Stimulated activated CD4-positive, alpha-beta T cell treated with anti-CD3 and anti-CD28 coated beads, TNF-alpha, amount 100 ng/mL, for 4 hours (primary cell): ENCODE measurements at places on chromosomes 13 and 19.

GRCh38 chr19:35344511-35345031 is 3.1 kb upstream of the FFAR1 start:
- no peak for DNase-seq

DNA sequence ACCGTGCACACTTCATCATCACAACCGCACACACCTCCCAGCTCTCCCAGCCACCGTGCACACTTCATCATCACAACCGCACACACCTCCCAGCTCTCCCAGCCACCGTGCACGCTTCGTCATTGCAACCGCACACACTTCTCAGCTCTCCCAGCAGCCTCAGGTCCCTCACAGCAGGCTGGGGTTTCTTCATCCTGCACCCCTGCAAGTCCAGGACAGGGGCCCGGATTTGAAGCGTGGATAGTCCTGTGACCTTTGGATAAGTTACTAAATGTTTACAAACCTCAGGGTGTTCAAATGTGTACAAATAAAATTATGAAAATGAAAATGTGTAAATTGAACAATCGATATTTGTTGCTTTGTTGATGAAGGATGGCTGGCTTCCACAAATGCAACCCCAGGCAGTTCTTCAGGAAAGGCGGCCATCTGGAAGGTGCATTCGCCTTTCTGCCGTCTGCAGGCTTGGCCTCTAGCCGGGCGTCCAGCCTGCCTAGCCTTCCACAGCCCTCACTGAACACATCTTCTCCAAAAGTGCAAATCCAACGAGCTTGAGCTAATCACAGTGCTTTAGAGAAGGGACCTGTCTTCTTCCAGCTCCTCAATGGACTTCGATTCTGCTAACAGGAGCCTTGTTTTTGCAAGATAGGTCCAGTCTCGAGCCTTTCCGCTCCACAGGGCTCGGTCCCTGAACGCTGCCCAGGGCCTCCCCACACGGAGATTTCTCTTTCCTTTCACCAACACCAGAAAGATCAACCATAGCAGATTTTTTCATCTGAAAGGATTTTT is 74.2 kb downstream of the SPACA7 start:
- no peak for DNase-seq

- DNase-seq = no peak
Measured at GRCh38 chr13:65112123-65112522, 2118.0 kb downstream of the PCDH9 start.

DNA sequence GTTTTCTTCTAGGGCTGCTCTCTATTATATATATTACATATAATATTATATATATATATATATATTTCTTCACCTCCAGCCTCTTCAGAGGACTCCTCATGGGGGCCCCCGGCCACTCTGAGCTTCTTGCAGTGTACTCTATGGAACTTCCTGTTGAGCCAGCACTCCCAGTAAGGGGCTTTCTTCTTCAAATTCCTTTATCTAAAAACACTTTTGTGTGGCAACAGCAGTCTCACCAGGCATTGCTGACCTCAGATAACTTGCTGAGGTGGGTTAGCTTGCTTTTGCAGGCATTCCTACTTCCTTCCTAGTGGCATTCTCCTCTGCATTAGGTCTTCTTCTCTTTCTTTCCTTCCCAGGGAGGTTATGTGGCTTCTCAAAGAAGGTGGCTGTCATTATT is 381.5 kb downstream of the MYO16 start:
- DNase-seq = no peak

DNA sequence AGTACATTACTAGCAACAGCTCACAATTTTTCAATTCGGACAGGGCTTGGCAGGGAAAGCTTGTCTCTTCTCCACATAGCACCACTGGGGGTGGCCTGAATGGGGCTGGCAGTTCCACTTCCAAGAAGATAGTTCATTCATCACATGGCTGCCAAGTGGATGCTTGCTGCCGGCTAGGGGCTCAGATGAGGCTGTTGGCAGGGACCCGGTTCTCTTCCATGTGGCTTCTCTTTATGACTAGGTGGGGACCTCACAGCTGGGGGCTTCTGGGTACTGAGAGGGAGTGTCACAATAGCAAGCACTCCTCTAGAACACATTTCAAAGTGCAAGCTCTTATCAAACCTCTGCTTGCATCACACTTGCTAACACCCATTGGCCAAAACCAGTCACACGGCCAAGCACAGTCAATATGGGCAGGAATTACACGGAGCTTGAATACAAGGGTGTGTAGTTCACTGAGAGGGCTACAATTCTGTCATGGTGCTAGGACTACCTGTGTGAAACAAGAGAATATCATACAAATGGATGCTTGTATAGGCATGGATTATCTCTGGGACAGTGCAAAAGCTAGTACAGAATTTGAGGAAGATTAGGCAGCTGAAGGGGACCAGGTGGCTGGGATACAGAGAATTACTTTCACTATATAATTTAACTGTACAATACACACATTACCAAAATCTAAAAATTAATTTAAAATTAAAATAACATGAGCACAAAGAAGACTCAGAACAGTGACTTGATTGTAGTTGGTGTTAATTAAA is 32.3 kb downstream of the ATP7B start:
- DNase-seq = no peak

DNA sequence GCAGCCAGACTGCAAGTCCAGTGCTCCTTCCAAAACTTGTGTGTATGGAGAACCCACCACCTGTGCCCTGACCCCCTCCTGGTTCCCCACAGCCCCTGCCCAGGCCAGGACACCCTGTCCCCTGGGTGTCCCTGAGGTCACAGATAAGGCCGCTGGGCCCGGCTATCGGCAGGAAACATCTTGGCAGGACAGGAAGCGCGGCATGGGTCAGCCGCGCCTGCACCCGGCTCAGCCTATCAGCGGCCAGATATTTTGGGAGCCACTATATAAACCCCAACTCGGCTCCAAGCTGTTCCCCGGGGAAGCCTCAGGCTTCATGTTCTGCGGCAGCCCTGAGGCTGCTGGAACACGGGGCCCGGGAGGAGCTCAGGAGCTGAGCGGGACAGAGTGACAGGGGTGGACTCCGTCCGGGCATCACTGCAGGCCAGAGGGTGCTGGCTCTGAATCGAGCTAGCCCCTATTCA is 60.8 kb downstream of the AP1M1 start:
- no peak for DNase-seq

DNA sequence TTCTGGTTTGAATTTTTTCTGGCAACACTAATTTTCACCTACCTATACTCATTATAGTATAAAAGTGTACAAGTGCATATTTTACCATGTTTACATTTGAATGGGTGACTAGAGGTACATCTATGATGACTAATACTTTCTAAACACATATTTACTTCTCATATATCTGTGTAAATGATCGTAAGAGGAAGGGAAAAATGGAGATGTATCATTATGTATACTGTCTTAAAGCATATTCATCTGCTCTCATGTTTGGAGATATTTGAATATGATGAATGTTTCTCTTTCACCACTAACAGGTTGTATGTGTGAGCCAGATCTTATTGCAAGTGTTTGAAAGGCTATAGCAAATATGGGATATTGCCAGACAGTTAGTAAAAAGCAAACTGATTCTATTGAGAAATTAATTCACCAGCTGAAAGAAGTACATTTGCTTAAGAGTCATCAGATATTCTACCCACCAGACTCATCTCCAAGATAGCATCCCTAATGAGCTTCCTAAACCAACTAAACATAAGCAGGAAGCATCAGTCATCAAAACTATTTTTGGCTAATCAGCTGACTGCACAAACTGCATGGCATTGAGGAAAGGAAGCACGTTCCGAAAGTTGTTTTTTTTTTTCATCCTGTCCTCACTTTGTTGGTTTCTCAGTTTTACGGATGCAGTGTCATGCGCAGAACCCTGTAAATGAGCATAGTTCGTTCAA is 738.2 kb downstream of the GPC5 start:
- no peak for DNase-seq

DNA sequence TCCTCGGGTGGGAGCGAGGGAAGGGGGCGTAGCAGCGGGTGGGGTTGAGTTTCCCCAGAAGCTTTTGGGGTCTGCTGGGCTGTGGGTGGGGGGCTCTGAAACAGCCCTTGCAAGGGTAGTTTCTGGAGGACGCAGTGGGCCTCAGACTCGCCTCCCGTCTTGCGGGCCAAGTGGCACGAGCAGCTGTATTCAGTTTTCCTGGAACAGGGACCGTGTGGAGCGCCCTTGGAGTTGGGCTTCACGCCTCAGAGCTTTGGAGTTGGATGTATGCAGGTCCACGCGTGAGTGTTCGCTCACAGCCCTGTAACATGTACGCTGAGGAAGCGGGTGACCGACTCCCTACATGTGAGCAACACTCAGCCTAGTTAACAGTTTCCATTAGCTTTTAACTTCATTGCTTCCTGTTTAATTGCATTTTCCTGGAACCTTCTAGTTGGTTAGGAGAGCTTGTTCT is 603 bp downstream of the TM9SF2 start:
- no peak for DNase-seq

DNA sequence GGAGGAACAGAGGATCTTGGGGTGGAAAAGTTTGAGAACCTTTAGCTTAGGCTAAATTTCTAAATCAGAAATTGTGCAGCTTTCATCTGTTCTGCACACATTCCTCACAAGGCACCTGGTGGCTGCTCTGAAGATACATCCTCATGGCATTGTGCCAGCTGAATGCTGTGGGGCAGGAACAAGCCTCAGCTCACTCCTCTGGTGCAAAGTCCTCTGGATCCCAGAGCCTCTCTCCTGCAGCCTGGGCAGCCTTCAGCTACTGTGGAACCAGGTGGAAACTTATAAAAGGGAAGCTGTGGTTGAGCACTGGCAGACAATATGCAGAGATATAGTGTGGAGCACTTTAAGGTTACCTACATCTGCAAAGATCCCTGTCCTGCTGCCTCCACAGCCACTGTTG is 72.3 kb downstream of the KCTD12 start:
- DNase-seq = no peak

DNA sequence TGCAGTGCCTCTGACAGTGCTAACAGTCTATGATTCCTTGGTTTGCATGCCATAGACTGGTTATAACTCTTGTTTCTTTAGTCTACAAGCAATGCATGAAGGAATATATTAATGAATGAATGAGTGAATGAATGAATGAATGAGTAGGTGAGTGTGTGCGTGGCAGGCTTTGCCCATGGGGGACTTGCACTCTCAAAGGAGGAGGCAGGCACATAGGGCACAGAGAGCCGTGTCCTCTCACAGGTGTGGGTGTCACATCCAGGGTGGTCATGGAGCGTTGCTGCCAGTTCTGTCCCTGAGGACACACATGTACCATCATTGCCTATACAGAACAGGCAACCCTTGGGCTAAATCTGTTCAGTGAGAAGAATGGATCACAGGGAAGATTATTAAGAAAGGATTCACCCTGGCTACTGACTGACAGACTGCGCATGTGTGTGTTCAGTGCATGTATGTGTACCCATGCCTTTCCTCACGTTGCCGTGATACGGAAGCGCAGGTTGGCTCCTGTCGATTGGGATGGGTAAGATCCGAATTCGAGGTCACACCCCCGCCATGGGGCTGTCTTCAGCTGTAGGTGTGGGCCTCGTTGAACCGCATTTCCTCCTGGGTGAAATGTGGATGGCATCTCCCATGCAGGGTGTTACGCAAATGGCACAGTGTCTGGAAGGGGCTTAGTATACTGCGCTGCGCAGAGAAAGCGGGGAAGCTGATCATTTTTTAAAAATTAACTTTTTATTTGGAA is 161.4 kb downstream of the STK24 start:
- DNase-seq = no peak

DNA sequence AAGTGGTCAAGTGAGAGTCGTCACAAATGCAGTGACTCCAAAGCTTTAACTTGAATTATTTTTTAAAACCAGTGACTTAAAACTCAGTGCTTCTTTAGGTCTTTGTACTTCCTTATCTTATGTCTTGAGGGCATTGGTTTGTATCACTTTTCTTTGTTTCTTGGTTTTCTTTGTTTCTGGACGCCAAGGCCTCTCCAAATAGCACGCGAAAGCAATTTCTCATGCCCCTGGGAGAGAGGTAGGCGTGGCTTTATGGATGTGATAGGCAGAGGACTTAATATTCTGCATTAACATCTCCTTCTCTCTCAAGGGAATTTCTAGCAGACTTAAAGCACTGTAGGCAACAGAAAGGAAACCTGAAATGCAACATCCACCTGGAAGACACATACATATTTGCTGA is 20.6 kb downstream of the UBE2L5 start:
- no peak for DNase-seq

GRCh38 chr19:16544473-16545231 is 2.4 kb upstream of the CHERP start:
- DNase-seq = no peak

- no peak for DNase-seq
Measured at GRCh38 chr13:55245005-55245644, 1895.6 kb upstream of the PRR20A start.

GRCh38 chr19:10122045-10122444 is 2.3 kb upstream of the EIF3G start:
- DNase-seq = no peak

- DNase-seq = no peak
Measured at GRCh38 chr13:33832872-33833271, 14.9 kb downstream of the RFC3 start.

- no peak for DNase-seq
Measured at GRCh38 chr19:9937001-9937411, 691 bp upstream of the OLFM2 start.

- no peak for DNase-seq
Measured at GRCh38 chr13:80244574-80244973, 96.4 kb downstream of the SPRY2 start.

DNA sequence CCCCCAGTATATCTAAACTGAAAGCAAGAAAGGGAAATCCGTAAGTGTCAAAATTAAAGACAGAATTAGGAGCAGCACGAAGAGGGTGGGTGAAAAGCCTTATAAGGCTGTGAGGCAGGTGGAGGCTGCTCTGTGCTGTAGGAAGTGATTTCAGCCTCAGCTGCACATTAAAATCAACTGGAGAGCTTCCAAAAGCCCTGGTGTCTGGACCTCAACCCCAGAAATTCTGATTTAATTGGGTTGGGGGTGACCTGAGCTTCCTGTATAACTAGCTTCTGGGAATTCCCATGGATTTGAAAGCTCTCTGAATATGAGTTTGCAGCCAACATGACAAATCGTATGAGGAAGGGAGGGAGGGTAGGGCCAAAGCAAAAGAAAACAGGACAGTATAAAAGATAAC is 242.4 kb upstream of the TMTC4 start:
- DNase-seq = no peak

- DNase-seq = no peak
Measured at GRCh38 chr19:7505682-7506384, 10.1 kb upstream of the ZNF358 start.
